ENCODE measurements at places on chromosomes 1 and 21.

GRCh38 chr21:45266518-45267389 is 20.9 kb downstream of the POFUT2 start:
- no peak for DNase-seq

GRCh38 chr1:37862330-37862729 is 2.9 kb upstream of the MTF1 start:
- no peak for DNase-seq

DNA sequence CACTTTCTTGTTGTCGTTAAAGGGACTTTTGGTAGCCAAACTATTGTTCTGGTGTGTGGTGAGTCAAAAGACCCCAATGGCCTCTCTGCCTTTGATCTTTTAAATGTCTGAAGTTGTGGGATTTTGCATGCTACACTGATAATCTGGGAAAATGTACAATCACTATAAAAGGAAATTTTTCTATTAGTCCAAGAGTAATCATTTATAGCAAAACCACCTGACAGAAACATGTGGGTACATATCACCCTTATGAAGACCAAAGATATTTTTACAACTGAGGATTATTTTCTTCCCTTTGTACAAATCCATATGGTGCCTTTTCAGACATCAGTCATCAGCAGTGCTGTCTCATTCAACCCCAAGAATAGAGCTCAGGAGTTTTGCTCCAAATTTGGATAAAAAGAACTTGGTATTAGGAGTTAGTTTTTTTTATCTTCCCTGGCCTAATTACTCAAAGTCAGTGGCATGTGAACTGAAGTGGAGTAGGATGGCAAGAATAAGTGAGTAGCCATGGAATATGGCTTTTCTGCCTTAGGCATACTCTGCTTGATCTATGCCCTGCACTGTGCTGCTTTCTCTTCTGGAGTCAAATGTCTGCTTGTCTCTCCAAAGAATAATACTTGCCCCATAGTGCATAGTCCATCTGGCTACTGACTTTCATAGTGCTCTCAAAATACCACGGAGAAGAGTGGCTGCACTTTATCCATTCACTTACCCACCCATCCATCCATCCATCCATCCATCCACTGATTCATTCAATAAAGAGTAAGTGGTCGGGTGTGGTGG is 13.5 kb downstream of the GREM2 start:
- DNase-seq, result no peak

- no peak for DNase-seq
Observed at GRCh38 chr1:22341791-22342605, 109.7 kb upstream of the ZBTB40 start.

DNA sequence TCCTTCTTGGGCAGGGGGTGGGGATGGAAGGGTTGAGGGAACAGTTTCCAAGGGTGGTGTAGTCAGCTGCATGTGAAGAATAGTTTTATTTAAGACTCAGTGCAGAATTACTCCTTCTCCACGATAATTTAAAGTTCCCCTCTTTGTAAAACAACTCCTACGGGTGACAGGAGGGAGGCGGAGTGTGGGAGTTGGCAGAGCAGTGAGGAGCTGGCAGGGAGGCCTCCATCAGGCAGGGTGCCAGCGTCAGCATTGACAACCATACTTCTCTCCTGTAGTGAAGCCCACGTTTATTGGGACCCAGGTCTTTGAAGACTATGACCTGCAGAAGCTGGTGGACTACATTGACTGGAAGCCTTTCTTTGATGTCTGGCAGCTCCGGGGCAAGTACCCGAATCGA is 93.8 kb downstream of the MTR start:
- DNase-seq, result no peak

DNA sequence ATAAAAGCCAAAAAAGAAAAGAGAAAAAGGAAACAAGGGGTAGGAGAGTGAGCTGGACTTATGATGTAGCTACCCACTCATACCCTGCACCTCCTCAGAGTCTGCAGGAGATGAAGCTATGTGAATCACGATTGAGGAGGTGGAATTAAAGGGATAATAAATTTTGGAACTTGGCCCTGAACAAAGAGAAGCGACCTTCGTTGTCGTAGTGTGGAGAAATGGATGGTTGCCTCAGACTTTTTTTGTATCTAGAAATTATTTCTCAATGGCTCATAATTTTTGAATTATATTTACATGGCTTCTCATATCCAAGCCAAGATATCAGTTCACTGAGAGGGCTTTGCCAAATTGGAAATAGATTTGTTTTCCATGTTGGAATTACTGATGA is 37.8 kb upstream of the SIPA1L2 start:
- no peak for DNase-seq

GRCh38 chr1:219086956-219087469 is 86.7 kb upstream of the LYPLAL1 start:
- no peak for DNase-seq

DNA sequence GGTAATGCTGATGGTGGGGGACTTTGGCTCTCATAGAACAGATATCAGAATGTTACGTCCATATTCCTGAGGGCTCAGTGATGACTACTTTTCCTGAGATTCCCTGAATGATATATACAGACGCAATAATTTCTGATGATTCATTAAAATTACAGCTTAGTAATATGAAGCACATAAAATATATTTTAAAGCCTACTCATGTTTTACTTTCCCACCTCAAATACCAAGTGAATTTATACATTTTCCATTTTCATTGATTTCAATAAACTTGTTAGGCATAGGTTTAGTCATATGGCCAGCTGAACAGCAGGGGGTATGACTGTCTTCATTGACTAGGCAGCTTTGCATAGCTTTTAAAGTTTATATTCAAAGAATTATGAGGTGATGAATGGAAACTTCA is 26.2 kb upstream of the PDC start:
- DNase-seq, result no peak

- DNase-seq, result no peak
Observed at GRCh38 chr1:115837740-115838421, 3.0 kb downstream of the NHLH2 start.

GRCh38 chr1:246577720-246578106 is 11.5 kb downstream of the CNST start:
- DNase-seq, result no peak

DNA sequence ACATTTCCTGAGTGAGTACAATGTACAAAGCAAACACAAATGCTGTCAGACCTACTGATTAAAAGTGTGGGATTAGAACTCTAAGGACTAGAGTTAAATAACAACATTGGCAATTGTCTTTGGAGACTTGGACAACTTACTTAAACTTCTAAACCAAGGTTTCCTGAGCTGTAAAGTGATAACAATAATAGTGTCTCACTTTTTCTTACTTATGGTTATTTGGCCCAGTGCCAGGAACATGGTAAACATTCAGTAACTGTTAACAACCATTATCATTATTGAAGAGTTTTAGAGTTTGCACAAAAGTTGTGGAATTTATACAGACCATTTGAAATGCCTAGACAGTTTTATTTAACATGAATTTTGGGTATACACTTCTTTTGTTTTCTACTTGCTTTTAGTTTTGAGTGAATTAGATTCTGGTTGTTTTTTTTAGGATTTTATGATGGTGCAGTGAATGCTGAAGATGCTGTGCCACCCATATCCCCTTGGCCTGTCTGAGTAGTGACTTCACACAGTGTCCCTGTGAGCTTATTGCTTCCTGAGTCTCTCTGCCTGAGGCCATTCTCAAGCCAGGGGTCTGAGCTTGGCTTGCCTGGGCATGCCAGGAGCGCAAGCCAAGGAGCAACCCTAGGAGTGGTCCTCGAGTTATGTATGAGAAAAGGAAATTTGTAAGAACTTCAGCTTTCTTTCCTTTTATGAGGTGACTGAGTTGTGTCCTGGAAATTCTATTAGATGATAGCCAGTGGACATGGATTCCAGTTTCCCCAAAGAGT is 932.8 kb downstream of the TTLL7 start:
- DNase-seq, result no peak

DNA sequence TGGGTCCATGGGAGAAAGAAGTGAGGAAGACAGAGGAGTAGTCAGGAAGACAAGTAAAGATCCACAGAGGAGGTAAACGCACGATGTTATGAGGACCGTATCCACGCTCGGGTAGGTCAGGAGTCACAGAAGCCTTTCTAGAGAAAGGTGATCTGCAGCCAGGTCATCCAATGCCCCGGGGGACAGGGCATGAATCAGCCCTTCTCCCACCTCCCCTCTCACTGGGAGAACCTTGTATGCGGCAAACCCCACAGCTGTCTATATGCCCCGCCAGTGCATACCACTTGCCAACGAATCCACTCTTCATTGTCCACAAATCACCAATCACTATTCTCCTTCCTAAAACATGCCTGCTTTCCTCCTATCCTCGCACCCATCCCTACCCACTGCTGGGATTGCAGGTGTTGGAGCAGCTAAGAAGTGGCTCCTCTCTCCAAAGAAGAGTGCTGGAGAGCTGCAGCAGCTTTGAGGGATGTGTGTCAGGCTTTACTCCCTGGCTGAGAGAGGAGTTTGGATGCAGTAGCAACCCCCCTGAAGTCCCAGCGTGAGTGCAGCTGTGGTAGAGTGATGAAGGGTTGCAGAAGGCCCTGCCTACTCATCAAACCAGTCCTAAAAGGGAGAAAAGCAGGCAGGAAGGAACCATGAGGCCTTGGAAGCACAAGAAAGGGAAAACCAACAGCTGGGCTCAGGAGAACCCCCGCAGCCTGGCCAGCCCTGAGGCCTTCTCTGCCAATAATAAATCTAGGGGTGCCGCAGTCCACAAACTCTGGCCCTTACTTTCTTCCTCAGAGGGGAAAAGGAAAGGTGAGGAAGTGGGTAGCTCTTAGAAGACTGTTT is 102.2 kb upstream of the GADD45A start:
- DNase-seq, result no peak

DNA sequence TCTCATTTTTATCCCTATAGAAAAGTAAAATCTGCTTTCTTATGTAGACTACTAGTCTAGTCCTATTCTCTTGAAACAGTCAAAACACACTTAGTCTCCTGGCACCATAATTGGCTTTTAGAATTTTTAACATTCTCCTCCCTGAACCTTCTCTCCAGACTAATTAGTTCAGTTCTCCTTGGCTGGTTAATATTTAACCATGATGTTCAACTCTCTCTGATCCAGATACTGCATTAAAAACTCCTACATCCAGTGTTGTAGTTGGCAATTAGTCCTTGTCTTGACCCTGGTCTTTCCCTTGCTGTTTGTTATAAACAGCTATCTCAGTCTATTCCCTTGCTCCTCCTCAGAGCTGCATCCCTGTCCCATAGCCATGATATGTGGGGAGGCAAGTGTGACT is 422.9 kb upstream of the BEND5 start:
- no peak for DNase-seq

All from C1 segment of cervical spinal cord (tissue), 14 donors.